ENCODE measurements at places on chromosomes 12 and 14. TPM values are rescaled to one million over a fixed set of nuclear protein-coding genes. Genes with fewer than 3 reads are reported as not detected.

DNA sequence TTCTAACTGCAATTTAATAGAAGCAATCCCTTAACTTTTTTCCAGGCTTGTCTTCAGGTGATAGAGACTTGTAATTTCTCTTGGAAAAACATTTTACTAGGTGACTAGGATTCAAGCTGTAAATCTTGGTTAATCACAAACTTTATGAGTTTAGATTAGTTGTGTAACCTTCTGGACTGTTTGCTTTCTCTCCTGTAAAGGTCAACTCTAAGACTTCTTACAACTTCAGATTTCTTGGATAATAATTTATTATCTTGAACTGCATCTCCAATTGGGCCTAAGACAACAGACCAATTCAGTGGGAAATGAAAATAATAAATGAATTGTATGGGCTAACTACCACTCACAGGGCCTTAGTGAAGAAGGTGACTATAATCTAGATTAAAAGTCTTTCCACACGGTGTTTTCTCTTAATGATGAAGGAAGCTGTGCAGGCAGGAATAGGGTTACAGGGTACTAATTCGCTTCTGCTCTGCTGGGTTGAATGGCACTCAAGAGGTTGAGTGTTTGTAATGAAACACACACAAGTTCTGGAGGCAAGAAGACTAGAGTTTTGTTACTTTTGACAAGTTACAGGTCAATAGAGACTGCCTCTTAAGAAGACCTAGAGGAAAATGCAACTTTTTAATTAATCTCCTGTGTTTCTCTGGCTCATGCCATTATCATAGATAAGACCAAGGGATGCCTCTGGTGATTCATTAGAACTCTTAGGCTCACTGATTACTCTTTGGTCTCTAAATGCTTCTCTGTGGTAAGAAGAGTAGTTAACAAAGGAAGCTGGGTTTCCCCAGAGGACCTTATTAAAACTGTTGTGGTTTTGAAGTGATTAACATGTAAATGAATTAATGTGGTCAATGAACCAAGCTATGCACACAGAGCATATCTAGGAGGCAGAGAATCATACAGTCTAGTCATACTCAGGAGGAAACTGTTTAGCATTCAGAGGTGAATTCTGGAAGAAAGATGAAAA lies 30.0 kb upstream of the OR4E1 start:
- DNase-seq = no peak

- DNase-seq = no peak
Measured at GRCh38 chr14:39984323-39984722, 552.1 kb upstream of the FBXO33 start.

DNA sequence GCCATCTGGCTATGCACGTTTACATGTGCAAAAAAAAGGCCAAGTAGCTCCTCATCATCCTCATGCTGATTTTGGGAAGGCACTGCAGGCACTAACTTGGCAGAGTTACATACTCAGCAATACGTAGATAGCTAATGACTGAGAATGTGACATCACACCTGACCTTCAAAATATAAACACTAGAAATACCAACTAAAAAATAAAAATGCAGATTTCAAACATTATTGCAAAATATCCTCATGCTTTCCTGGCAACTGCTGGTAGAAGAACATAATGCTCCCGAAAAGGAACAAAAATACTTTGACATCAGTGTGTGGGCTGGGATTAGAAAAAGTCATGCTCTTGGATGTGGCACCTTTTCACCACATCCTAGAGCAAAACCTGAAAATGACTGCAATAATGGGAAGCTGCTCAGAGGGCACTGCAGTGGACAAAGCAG lies 153.2 kb upstream of the ABCD2 start:
- DNase-seq = no peak

GRCh38 chr14:106455026-106455425 lies 928.6 kb downstream of the TMEM121 start:
- DNase-seq = no peak

DNA sequence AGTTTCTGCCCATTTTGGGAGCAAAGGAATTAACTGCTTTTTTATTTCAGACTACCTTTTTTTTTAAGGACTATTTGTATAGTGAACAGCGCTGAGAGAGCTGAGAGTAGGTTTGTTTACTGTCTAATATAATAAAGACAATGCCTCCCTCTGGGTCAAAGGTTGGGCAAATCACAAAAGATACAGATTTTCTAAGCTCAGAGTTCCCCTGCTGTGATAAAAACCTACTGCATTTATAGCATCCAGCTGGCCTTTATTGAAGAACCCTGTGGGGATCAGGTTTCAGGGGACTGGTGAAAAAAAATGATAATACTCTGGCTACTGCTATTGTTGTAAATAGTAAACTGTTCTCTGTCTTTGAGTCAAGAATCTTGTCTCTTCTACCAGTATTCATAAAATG lies 28.7 kb downstream of the CCDC59 start:
- no peak for DNase-seq

DNA sequence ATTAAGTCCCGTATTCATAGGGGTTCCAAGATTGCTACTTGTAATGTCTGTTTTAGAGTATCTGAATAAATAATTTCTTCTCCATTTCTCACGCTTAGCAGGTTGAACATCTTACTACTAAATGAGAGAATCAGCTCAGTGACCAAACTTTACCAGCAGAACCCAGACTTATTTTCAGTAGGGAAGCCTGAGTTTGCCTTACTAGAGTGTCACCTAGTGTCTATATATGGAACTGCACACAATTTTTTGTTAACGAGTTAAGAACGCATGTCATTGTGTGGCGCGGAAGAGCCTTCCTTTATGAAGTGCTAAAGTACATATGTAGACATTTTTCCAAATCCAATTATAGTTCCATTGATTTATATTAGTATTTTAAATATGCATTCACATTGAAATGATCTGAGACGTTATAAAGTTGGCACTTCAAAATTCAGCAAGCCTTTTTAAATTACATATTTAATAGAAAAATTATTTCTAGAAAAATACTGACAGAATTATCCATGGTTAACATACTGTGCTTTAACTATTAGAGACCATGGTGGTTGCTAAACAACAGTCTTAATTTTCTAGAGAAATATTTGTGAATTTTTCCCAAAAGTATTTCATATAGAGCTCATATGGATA lies 88.3 kb downstream of the RPS29 start:
- no peak for DNase-seq

DNA sequence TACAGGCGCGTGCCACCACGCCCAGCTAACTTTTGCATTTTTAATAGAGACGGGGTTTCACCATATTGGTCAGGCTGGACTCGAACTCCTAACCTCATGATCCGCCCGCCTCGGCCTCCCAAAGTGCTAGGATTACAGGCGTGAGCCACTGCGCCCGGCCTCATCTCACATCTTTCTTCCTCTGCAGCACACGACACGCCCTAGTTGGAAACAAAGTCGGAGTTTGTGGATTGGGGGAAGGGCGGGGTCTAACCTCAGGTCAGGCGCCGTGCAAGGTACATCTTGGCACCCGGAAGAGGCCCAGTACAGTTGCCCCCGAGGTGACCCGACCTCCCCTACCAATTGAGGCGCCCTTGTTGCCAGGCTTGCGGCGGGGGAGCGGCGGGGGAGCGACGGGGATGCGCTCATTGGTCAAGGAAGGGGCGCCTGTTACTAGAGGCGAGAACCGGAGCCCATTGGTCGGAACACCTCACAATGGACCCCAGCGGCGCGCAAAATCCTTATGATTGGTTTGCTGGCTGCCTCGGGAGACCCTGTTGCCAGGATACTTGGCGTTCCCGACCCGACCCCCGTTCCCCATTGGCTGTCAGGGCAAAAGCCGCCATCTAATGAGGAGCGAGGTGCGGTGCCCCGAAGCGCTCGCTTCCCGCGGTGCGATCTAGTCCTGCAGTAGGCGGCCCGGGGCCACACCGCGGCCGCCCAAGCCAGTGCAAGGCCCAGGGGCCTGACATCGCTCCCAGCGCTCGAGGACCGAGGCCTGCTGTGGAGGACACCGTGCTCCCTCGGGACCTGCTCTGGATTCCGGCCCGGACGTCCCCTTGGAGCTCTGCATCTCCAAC lies at the start of gene REC8:
REC8 (plus strand) TSS at position 659 of the 839 bp plus-strand sequence. CDS start 473 bp downstream, outside the sequence.
- DNase-seq = peak; percentile 89

DNA sequence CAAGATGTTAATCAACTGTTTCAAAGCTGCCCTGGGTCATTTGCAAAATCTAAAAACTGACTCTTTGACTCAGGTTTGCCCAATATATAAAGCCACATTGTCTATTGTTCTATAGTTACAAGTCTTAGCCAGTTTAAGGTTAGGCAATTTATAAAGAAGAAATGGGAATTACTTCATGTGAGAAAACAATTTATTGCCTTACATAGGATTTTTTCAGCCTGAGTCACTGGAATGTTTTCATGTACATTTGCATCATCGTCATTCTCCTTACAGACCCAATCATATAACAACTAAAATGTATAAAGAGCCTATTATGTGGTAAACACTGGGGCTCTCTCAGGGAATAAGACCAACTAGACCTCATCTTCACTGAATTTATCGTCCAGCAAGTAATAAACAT lies 100.3 kb upstream of the PLEKHG7 start:
- no peak for DNase-seq

DNA sequence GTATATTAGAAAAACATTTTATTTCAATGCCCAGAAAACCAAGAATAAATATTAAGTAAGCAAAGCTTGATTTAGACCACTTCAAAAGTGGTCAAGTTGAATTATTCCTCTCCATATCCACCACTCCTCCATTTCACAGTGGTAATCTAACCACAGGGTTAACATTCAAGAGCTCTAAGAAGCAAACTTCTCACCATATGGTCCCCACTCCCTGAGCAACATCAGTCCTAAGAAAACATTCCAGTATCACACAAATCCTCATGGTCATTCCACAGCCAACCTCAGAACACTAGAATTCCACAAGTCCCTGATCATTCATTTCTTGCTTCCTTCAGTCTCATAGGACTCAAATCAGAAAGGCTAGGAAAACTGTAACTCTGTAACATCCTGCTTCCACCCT lies 47.9 kb downstream of the ST8SIA1 start:
- DNase-seq = no peak

GRCh38 chr12:111867531-111867930 lies 25.5 kb downstream of the MAPKAPK5 start:
- no peak for DNase-seq

GRCh38 chr12:1328391-1328790 lies 266.0 kb downstream of the FBXL14 start:
- DNase-seq = no peak

Gene SERPINA1
- total RNA-seq = 2.4 TPM

Gene FOXM1
- 0.16 TPM for total RNA-seq

DNA sequence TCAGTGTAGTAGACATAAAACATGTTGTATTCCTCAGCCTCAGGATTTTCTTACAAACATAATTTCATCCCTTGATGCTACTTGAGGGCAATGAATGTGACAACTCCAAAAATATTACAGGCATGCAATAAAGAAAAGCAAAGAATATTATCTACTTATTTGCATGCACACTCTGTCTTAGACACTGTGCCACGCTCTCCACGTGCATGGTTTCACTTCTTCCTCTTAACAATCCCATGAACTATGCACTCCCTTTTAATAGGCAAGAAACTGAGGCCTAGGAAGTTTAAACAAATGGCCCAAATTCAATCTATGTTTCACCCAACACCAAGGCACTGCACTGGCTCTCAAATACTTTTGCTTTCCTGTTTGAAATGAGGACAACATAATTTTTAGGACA lies 1.8 kb upstream of the PAH start:
- no peak for DNase-seq

DNA sequence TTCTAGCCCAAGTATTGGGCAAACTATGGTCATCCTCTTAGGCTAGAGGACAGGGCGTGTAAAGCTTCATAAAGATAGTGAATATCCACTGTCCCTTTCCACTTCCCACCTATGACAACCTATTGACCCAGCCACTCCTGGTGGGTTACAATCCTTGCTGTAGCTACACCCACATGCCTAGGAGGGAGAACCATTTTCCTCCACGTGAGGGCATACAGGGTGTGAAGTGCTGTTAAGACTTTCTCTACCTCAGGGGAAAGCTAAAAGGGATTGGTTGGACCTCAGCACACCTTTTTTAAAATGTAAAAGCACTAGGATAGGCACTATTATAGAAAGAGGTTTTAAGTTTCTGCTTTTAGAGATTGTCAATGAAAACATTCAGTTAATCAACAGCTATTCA lies 124.4 kb downstream of the TPH2 start:
- DNase-seq = no peak

GRCh38 chr12:53476769-53477209 lies 22.5 kb downstream of the MAP3K12 start:
- no peak for DNase-seq

DNA sequence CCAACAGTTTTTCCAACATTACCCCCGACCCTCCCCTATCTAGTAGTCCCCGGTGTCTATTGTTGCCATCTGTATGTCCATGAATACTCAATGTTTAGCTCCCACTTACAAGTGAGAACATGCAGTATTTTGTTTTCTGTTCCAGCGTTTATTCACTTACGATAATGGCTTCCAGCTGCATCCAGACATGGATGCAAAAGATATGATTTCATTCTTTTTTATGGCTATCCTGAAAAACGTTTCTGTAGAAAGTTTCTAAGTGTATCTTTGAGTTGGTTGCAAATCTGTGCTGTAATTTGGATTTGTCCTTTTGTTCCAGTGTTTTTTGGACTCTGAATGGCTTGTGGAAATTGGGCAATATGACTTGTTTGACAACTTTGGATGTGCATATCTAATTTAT lies 11.7 kb downstream of the SP1 start:
- no peak for DNase-seq

DNA sequence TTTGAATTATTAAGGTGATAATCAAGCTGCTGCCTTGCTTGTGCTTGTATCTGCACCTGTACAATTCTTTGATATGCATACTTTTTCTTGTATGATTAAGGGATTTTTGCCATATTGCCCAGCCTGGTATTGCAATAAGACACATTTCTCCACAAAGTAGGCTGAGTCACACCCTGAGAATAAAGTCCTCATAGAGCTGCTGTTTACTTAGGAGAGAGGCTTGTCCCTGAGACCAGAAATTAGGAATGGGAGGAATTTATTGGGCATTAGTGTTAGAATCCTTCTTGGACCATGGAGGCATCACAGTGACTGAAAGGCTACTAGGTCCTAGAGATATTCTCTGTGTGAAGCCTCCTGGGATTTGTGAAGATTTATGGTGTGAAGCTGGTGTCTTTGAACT lies 506.8 kb upstream of the FBXO33 start:
- DNase-seq = no peak

DNA sequence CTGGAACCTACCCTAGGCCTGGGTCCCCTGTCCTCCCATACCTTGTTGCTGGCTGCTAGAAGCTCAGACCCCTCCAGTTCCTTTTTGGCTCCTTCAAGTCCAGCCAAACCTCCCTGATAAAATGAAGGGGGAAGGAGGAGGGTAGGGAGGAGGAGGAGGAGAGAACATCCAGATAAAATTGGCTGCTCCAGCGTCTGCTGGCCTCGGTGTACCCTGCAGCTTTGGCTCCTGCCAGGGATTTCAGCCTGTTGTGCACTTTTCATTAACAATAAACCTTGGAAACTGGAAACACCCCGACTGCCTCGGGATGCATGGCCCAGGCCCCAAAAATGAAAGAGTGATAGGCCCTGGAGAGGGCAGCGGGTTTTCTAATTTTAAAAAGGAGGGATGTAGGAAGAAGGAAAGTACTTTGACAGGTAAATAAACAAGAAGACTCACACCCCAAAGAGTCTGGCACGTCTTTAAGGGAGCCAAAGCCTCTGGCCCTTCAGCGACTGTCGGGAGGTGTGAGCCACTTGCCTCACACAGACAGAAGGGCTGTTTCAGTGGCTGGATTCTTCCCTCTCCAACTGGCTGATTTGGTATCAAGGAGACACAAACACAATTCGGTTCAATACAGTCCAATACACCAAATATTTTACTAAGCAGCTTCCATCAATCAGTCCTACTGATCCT lies 49.8 kb downstream of the NUAK1 start:
- DNase-seq = no peak

Gene KLRD1
- total RNA-seq = 0.94 TPM
